ENCODE measurements at places on chromosomes 1 and 21.

DNA sequence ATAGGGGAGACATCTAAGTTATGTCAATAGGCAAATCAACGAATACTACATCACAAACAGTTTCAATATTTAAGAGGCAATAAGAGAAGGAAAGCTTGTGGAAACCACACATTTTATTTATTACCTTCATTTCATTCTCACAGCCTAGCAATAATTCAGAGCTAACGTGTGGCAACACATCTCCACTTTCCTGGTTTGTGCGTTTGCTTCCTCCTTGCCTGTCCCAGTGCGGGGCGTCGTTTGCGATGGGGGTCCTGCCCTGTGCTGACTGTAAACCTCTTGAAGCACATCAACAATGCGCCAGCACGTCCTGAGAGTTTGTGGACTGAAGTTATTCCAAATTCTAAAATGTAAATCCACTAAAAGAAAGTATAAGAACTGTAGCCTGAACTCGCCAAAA, 14.4 kb upstream of the VPS26C start:
- DNase-seq = no peak

- DNase-seq = no peak
These were observed 87.5 kb downstream of the RWDD3 start for GRCh38 chr1:95321531-95321930.

DNA sequence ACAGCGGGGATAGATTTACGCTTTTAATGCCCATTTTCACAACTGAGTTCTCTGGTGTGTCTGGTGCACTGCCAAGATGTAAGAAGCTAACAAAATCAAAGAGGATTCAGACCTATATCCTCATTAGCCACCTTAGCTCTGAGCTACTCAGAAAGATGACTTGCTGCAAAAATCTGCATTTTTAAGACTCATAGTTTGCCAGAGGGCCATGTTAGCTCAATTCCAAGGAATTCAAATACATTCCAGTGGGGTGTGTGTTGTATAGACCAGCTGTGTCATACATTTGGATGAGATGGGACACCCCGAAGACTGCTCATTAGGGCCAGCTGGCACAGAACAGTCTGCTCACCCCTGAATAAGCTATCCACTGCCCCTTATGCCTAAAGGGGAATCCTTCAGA, 8.9 kb downstream of the DENND2D start:
- DNase-seq = no peak

DNA sequence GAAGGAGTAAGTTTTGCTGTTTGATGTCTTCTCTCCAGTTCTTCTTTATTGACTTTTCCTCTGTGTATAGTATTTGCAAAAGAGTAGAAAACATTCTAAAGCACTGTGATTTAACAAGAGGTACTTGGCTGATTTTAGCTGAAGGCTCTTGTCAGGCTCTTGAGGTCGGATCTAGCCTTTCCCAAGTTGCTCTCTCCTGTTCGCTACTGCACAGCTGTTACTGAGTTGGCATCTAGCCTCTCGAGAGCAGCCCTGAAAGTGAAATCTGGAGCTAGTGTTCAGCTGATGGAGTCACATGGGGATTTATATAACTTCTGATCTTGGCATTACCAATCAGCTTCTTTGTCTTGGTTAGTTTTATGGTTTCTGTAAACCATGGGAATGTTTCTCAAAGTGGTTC, 193.1 kb downstream of the RYR2 start:
- DNase-seq = no peak

GRCh38 chr1:1150100-1150499, 23.6 kb upstream of the TTLL10 start:
- DNase-seq = no peak

DNA sequence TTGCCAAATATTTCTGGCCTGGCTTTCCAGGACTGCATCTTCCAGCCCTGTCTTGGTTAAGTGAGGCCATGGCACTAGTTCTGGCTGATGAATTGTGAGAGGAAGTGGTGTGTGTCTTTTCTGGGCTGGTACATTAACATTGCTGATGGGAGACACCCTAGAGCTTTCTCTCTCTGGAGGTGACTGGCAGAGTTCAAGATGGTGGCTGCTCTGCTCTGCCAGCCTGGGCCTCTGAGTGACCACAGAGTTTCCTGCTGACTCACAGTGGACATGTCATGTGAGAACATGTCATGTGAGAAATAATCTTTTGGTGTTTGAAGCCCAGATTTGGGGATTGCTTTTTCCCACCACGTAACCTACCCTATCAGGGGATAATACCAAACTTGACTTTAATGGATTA, 218.0 kb upstream of the KIAA0040 start:
- no peak for DNase-seq

GRCh38 chr1:209400351-209401220, 182.9 kb upstream of the CAMK1G start:
- no peak for DNase-seq

DNA sequence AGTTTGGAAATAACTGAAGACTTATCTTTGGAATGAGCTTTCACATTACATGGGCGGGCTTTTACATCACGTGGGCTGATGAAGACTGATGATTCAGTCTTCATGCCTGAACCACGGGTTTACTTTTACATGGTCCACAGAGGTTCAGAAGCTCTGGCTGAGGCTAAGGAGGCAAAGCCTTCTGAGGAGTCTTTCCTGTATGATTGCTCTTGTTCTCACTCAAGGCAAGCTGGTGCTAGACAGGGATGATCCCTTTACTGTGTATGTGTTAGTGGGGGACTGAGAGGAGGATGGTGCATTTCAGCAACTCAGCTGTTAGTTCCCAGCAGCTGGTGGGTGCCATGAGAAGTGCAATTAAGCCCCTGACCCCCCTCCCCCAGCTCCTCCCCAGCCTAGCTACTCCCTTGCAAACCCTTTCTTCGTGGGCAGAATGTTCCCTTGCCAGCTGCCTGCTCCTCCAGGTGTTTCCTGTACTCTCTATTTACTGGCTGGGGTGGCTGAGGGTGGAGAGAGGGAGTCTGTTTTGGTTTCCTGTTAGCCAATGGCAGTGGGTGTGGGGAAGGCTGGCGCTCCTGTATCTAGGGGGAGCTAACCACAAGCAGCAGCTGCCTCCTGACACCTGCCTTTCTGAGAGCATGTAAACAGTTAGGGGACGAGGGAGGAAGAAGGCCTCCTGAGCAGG, 15.4 kb downstream of the BTG2 start:
- DNase-seq = no peak

DNA sequence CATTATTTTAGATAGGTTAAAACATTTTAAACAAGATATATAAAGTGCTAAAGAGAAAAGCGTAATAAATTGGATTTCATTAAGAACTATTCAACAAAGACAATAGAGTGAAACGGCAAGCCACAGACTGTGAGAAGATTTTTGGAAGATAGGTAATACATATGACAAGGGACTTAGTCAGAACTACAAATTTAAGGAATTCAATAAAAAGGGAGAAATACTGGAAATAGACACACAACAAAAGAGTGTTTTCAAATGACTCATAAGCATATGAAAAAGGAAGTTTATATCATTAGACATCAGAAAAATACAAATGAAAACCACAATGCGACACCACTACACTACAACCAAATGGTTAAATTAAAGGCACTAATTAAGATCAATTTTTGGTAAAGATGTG, 90.5 kb downstream of the GDAP2 start:
- DNase-seq = no peak

- DNase-seq = no peak
These were observed 20.5 kb upstream of the BCL10 start for GRCh38 chr1:85296980-85297379.

DNA sequence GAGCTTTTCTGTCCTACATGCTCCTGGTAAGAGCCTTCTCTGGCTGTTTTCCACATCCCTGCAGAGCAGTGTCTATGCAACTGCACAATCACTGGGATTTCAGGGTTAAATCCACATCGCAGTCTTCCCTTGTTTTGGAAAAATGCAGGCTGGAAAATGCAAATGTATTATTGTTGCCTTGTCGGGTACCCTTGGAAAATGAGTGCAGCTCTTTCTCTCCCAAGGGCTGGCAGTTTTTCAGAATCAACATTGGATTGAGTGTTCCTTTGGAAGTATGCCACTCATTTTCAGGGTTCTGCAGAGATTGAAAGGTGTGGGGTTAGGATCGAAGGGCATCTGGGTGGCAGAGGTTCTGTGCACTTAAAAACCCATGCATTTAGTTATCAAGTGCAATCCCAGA, 3.2 kb downstream of the NOS1AP start:
- no peak for DNase-seq

- DNase-seq = no peak
These were observed 105.8 kb downstream of the TBX19 start for GRCh38 chr1:168386492-168386891.

DNA sequence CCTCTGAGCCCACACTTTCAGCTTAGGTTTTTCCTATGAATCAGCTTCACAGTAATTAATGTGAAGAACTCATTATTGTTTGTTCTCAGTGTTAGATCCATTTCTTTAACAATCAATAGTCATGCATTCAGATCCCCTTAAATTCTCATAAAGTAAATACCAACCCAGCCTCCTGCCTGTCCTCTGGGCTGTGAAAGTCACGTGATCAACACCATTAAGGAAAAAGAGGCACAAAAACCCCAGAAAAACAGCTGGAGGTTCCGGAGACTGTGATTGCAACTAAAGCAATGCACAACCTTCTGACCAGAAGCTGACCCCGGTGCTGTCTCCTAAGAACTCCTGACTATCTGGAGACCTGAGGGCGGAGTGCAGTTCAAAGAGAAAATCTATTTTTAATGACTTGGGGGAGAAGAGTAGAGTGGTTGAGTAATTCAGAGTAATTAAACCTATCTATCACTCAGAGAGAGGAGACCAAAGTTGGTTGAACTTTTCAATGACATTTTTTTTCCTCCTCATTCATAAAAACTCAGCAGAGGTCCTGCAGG, 132.5 kb downstream of the PLXNA2 start:
- DNase-seq = no peak

DNA sequence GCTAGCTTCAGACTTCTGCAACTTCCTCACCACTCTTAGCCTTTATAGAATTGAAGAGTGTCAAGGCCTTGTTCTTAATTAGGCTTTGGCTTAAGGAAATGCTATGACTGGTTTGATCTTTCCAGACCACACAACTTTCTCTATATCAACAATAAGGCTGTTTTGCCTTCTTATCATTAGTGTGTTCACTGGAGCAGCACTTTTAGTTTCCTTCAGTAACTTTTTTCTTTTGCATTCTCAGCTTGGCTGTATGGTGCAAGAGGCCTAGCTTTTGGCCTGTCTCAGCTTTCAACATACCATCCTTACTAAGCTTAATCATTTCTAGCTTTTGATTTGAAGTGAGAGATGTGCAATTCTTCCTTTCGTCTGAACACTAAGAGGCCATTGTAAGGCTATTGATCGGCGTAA, 8.6 kb downstream of the PRKACB start:
- DNase-seq = no peak

DNA sequence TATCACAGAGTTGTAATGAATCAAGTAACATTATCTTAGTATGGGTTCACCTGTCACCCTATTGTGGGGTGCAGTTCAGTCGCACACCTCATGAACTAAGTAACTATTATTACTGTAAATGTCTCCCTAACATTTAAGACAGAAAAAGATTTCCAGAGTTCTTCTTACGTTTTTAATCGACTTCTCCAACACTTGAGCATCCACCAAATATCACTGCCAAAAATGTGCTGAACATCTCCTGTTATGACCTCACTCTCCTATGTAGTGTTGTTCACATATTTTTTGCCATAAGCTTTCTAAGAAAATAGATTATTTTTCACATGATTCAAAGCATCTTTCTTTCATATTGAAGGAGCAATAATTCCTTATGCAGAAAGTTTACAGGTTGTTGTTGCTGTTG, 1.3 kb downstream of the TTLL7 start:
- no peak for DNase-seq

DNA sequence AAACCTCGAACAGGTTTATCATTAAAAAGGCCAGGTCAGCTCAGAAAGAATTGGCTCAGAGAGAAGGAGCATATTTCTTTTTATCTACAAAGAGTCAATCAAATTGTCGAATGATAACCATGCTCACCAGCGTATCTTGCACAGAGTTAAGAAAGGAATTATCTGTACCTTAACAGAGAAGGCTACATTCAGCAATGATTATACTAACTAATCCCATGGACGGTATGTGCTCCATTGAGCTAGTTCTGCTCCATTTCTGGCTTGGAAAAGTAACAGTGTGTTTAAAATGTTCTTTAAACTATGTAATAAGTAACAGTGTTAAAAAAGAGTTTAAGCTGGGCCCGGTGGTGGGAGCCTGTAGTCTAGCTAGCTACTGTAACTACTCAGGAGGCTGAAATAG, 4.2 kb downstream of the UBR4 start:
- no peak for DNase-seq

DNA sequence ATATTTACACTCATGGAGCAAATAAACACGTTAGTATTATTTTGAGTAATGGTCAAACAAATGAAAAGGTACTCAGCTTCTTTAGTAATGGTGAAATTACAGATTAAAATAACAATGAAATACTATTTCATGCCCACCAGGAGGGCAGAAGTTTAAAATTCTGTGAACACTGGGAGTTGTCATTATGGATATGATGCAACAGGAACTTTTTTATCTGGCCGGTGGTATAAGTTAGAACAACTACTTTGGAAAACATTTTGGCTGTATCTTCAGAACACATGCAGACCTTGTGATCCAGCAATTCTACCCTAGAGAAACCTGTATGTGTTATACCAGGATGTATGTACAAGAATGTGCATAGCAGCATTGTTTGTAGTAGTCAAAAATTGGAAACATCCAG, 23.2 kb upstream of the PPP1R8 start:
- no peak for DNase-seq

DNA sequence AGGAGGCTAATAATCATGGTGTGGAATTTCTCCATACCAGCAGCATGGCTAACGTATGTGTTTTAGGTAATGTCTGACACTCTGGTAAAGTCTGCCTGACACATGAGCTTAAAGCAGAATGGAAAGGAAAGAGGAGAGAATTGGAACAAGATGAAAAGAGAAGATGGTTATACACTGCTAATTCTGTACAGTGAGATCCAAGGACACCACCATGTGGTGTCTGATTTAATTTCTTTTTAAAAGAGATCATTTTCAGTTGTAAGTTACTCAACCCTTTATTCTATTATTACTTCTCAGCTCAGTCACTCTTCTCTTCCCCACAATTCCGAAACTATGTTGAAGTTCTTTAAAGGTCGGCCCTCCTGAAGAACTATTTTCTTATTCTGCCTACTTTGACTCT, 15.6 kb downstream of the PRKAB2 start:
- DNase-seq = no peak

Data from stimulated activated CD4-positive, alpha-beta T cell treated with anti-CD3 and anti-CD28 coated beads, TNF-alpha, amount 100 ng/mL, for 4 hours (primary cell).